Right cardiac atrium (tissue), 5 donors: ENCODE measurements at places on chromosomes 5 and 9. TPM values are rescaled to one million over a fixed set of nuclear protein-coding genes. Genes with fewer than 3 reads are reported as not detected.

The ADAMTSL2 gene
- 90.2 TPM for total RNA-seq

- no peak for DNase-seq
Observed at GRCh38 chr5:125798307-125798706, 624.9 kb upstream of the GRAMD2B start.

The RUSC2 gene
- 41.4 TPM for total RNA-seq

The DND1 gene
- total RNA-seq: 0.41 TPM

DNA sequence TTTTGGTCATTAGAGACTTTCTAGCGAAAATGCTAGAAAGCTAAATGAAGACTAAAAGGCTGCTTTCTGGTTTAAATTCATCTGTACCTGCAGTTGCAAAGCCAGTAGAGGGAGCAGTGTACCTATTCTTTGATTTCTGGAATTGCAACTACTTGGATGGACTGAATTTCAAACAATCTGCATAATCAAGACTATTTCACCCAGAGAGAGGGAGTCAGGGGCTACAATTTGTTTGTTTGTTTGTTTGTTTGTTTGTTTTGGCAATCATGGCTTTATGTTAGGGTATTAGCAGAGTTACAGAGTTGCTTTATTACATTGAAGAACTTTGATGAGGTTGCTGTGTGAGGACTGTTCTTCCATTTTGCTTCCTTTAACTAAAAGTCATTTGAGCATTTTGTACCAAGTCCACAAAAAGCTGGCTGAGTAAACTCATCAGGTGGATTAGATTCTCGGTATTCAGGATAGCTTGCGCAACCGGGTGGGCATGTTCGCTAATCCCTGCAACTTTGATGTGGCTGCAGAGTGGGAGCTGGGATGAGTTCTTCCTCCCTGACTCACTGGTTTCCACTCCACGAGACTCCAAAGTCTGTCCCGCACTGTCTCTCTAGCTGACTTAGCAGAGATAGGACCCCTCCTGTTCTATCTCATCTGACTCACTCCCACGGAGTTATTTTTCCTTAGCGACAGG, 80.0 kb upstream of the TUT7 start:
- DNase-seq: peak; percentile 46

DNA sequence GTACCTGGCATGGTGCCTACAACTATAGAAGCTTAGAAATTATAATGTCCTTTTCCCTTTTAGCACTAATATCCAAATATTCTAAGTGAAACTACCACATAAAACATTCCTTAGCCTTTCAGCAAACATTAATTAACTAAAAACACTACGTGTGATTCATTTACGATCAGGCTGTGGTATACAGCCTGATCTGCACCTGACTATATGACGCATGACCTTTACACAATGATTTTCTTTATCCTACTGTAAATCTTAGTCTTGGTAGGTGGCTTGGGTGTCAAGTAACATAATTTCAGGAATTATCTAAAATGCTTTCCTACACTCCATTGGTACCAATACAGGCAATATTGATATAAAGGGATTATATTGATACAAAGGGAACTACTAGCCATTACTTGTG, 686.7 kb downstream of the DTWD2 start:
- DNase-seq: no peak

The IL31RA gene
- total RNA-seq: not detected

The FCN1 gene
- 1.4 TPM for total RNA-seq

DNA sequence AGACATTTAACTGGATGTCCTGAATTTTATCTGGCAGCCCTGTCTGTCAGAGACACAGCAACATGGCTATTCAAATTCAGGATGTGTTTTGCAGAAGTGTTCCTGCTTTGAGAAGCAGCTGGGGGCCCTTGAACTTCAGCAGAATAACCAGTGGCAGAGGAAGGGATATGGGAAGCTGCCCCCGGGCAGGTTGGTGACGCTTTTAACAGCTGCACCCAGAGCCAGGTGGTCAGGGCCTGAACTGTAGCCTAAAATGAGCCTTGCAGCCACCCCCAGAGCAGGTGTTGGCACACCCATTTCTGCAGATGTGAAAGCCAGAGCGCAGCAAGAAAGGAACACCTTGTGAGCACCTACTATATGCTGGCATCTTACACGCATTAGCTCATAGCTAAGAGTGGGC, 128.7 kb upstream of the BOD1 start:
- DNase-seq: no peak
